ENCODE measurements at places on chromosomes 6 and 20. TPM values are rescaled to one million over a fixed set of nuclear protein-coding genes. Genes with fewer than 3 reads are reported as not detected.

Gene MTHFD1L
- total RNA-seq: 47.8 TPM

Gene ARMC12
- not detected for total RNA-seq

Gene CST4
- total RNA-seq: not detected

Gene RNF182
- total RNA-seq: 1.6 TPM

Gene SSTR4
- not detected for total RNA-seq

Gene CALHM5
- total RNA-seq: not detected

Gene MUCL3
- total RNA-seq: 0.07 TPM

Gene CALHM4
- not detected for total RNA-seq

Gene TCP11
- total RNA-seq: not detected

Gene NEURL2
- total RNA-seq: 6.8 TPM

Gene OOEP
- total RNA-seq: 7.0 TPM

Gene PLAGL1
- total RNA-seq: 9.8 TPM

Gene PROKR2
- not detected for total RNA-seq

Gene MEI4
- total RNA-seq: 0.09 TPM

Gene SOX4
- total RNA-seq: 120 TPM

Gene FKBP1C
- total RNA-seq: 0.35 TPM

Gene GTSF1L
- total RNA-seq: not detected

All from Calu3 (cell line).